ENCODE measurements at places on chromosomes 7 and 10.

DNA sequence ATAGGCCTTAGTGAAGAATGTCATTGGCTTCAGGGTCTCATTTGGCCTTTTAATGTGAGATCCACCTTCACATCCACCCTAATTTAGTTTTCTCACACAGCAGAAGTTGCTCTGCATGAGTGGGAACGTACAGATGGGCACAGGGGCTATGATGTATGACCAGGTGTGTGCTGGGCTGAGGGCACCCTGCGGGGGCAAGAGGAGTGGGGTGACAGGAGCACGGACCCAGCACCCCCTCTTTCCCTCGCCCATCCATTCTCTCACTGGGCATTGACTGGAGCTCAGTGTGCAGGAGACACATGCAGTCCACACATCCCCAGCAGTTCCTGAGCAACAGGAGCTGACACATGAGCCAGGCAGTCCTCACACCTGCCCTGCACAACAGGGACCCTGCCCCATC lies 95.1 kb upstream of the PPP2R2D start:
- no peak for DNase-seq

- no peak for DNase-seq
Measured at GRCh38 chr10:105992928-105993327, 1171.6 kb downstream of the SORCS1 start.

- no peak for DNase-seq
Measured at GRCh38 chr7:46811529-46811928, 770.4 kb downstream of the TNS3 start.

- no peak for DNase-seq
Measured at GRCh38 chr10:129861776-129862531, 102.1 kb downstream of the EBF3 start.

DNA sequence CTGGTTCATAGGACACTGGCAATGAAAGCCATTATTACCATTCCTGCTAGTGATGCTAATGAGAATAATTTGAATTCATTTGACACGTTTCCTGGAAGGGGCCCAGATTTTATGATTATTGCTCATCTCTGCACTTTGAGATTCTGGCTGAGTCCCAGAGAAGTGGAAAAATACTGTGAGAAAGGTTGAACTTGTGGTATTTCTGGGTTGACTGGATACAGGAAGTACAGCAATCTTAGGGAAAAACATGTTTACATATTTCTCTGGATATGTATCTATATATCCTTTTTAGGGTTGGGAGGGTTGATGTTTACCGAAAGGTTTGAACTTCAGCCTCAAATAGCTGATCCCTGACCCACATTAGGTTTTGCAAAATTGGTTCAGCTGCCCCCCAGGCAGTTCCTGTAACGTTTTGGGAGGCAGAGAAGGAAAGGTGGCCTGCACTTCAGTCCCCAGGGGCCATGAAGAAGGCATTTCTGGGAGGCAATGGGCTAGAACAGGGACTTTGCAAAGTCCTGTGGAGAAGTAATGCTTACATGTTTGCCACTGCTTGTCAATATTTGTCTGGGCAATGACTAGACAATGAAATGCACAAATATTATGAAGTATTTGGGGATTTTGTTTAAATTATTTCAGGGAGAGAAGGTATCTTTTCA lies 253.7 kb upstream of the PITRM1 start:
- no peak for DNase-seq

GRCh38 chr7:81273601-81274397 lies 354.9 kb upstream of the SEMA3C start:
- no peak for DNase-seq

- no peak for DNase-seq
Measured at GRCh38 chr10:15120523-15120922, 23.4 kb downstream of the RPP38 start.

DNA sequence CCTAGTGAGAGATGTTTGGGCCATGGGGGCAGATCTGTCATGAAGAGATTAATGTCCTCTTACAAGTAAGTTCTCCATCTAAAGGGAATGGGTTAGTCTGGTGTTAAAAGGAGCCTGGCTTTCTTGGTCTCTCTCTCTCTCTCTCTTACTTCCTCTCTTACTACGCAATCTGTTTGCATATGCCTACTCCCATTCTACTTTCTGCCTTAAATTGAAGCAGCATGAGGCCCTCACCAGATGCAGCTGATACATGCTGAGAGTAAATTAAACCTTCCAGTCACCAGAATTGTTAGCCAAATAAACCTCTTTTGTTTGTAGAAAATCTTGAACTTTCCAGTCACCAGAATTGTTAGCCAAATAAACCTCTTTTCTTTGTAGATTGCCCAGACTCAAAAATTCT lies 884.1 kb downstream of the NRG3 start:
- DNase-seq = no peak

DNA sequence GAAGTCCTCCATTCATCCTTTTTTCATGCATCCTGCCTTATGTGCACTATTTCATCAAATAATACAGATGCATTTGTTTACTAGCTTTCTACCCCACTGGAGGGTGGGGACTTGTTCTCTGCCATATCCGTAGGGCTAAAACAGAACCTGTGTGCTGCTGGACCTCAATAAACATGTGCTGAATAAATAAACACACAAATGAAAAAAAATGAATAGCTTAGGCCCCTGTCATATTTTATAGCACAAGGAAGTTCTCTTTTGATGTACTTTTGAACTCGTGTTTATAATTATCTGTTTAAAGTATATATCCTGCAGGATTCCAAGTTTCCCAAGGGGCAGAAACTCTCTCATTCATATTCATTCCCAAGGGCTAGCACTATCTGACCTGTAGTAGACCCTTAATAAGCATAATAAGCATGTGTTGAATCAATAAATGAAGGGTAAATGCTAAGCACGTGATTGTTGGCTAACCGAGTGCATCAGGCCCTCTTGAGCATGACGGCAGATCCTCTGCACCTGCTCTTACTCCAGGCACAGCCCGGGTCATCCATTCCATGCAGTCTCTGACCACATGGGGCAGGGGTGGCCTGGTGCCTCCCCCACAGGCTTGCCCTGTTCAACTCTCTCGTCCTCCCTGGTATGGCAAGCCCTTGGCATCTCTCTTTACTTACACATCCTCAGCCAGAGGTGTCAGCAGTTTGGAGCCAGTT lies 474.1 kb upstream of the ZMIZ1 start:
- DNase-seq = peak; percentile 22

GRCh38 chr10:45354261-45354660 lies 19.8 kb upstream of the ALOX5 start:
- DNase-seq = no peak

DNA sequence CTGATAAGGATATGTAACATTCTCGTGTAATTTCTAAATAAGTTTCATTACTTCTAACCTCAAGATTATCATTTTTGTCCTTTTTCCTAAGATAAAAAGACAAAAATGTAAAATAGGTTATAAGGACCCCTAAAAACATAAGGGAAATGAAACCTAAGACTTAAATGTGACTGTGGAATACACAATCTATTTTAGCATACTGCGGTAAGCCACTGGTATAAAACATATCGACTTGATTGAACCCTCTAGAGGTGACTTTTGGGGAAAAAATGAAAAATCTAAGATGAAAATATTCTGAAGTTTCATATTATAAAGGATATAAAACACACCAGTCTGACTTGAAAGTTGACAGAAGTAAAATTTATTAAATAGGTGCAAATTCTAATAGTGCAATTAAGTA lies 1.9 kb downstream of the NAMPT start:
- DNase-seq = no peak

GRCh38 chr7:113125728-113126127 lies 7.4 kb upstream of the SMIM30 start:
- DNase-seq = no peak

GRCh38 chr10:15725603-15726002 lies 5.9 kb upstream of the ITGA8 start:
- no peak for DNase-seq

- peak; percentile 66 for DNase-seq
Measured at GRCh38 chr10:32005050-32005449, 51.2 kb downstream of the KIF5B start.

- no peak for DNase-seq
Measured at GRCh38 chr10:92571649-92572048, 2.2 kb downstream of the IDE start.

GRCh38 chr7:51647486-51647885 lies 330.9 kb upstream of the COBL start:
- DNase-seq = no peak

GRCh38 chr7:121755818-121756552 lies 117.0 kb upstream of the PTPRZ1 start:
- no peak for DNase-seq

- no peak for DNase-seq
Measured at GRCh38 chr7:82032901-82033300, 263.1 kb upstream of the HGF start.

DNA sequence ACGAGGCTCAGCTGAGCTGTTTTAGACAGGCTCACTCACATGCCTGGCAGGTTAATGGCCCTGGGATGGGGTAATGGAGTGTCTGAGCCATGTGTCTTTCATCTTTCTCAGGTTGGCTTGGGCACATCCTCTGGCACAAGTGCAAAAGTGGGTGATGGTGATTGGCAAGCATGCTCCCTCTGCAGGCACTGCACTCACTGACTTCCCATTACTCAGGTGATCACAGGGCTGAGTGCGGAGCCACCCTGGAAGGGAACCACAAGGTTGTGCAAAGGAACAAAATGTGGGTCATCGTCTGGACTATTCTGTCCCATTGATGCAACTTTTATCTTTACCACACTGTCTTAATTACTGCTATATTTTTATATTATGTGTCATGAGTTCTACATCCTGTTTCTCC lies 244.1 kb upstream of the AKR1E2 start:
- DNase-seq = no peak

DNA sequence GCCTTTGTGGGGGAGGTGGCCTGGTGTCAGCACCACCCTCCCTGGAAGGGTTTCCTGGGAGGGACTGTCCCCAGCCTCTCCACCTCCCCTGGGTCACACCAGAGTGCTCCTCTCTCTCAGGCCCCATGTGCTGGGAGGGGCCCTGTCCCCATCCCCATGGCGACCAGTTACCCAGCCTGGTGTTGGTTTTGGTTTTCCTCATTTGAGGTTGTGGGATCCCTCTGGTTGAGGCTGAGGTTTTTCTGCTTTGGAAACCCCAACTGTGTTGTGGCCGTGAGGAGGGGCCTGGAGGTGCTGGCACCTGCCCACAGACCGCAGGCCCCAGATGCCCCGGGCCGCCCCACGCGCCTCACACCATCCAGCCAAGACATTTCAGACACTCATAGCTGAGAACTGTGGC lies 106.3 kb downstream of the GRK5 start:
- DNase-seq = peak; percentile 80

- DNase-seq = no peak
Measured at GRCh38 chr10:130479146-130479545, 343.0 kb downstream of the GLRX3 start.

GRCh38 chr7:129163875-129164544 lies 19.5 kb downstream of the TSPAN33 start:
- DNase-seq = no peak

GRCh38 chr7:31464601-31465000 lies 49.3 kb upstream of the ITPRID1 start:
- DNase-seq = no peak

DNA sequence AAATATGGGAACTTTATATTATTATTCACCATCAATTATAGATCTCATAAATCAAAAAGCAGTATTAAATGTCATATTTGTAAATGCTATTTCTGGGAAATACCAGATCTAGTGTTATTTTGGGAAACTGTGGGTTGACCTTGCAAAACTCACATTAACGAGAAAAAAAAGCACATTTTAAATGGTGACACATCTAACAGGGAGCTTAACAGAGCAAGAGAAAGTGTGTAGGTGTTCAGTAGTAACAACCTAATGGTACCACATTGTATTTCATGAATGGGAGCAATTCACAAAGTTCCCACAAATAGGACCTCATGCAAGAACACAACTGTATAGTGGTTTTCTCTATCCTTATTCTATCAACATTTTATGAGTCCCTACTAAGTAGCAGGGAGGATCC lies 26.2 kb upstream of the HDAC9 start:
- DNase-seq = no peak

DNA sequence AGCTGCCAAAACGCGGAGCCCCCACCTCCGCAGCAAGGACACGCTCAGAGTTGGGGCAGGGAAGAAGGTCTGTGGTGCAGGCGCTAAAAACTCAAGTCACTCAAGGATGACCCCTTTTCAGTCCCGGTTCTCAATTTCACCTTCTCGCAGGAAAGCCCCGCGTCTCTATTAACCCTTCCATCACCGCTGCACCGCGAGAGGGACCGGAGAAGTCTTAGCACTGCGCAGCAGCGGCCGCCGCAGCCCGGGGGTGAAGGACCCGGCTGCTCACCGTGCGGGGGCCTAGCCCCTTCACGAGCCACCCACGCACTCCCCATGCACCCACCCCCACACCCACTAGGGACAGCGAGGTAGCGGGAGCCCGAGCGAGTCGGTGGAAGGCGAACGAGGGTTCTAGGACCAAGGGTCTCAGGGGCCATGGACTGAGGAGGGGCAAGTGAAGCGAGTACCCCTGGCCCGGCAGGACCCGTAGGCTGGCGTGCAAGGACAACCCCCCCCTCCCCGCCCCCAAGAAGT lies 162.9 kb downstream of the SH3PXD2A start:
- DNase-seq = no peak

DNA sequence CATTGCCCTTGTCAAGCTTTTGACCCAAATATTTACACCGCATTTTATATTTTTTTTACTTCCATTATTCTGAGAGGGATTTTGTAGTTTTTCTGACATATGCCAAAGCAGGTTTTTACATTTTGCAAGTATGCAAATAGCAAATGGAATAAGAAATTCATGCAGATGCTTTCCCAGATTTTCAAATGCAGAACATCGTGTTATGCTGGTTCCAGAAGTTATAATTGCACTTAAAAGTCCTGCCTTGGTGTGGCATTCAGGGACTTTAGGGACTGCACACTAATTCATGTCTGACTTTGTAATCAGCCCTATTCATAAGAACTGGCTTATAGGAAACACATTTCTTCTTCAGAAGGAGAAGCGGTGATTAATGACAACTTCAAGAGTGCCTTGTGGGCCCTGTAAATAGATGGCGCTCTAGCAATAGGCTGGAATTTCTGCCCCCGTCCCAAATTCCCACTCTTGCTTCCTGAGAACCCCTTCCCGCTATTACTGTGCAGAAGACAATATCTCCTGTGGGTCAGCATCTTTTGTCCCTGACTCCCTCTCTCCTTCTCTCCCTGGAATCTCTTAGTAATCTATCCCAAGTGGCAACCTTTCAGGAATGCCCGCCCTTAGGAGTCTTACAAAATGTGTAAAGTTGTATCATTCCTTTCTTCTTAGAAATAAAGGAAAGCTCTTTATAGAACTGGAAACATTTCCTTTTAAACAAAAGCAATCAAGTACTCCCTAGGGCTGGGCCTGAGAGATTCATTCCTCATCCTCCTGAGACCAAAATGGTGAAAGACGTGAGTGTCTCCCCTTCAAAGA lies 264.0 kb downstream of the INHBA start:
- DNase-seq = no peak

- no peak for DNase-seq
Measured at GRCh38 chr10:30493609-30494530, 59.9 kb downstream of the MAP3K8 start.

- no peak for DNase-seq
Measured at GRCh38 chr7:41029072-41029499, 673.8 kb downstream of the INHBA start.

GRCh38 chr7:94129443-94130140 lies 125.4 kb upstream of the BET1 start:
- no peak for DNase-seq

GRCh38 chr7:108120933-108121332 lies 9.2 kb downstream of the LAMB4 start:
- no peak for DNase-seq

- no peak for DNase-seq
Measured at GRCh38 chr10:5942001-5942400, 35.3 kb downstream of the IL15RA start.
